Left lung (tissue), 14 donors: ENCODE measurements at places on chromosomes 2 and 18. TPM values are rescaled to one million over a fixed set of nuclear protein-coding genes. Genes with fewer than 3 reads are reported as not detected.

DNA sequence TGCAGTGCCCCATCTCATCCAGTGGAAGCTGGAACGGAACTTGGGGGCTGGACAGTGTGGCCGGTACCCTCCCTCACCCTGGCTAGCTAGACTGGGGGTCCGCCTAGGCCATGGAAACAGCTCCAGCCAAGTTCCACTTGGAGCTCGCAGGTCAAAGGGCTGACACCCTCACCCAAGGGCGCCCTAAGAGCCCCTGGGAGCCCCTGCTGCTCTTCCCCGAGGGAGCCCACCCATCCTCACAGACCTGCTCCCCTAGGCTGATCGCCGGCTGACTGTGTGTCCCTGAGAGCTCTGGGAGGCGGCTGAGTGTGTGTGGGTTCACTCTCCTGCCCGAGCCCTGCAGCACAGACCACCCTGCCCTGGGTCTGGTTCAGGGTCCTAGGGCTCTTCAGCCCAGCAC lies 118.2 kb upstream of the OTOS start:
- no peak for DNase-seq
- peaks cover 11% of the 10 kb centered on the region for H3K27me3 ChIP-seq
- H3K36me3 ChIP-seq = no peaks in the 10 kb centered on the region
- no peaks in the 10 kb centered on the region for H3K4me1 ChIP-seq

DNA sequence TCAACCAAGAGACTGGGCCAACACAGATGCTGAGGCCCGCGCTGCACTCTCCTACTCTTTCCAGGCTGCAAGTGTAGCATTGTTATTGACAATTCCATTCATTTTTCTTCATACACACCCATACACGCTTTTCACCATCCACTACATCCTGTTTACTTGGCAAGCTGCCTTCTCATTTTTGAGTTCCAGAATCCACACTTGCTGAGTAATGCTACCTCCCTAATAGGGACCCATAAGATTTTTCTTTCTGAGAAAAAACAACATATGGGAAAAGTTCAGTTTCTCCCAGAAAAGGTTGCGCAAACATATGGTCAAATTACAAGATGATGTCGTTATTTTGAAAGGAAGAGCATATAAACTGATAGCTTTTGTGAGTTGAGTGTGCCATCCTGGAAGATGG lies 3.3 kb upstream of the NETO1 start:
- peaks cover 33% of the 10 kb centered on the region for H3K27me3 ChIP-seq
- no peak for DNase-seq
- H3K27ac ChIP-seq = no peak overlapping the region
- H3K4me3 ChIP-seq = no peak overlapping the region

DNA sequence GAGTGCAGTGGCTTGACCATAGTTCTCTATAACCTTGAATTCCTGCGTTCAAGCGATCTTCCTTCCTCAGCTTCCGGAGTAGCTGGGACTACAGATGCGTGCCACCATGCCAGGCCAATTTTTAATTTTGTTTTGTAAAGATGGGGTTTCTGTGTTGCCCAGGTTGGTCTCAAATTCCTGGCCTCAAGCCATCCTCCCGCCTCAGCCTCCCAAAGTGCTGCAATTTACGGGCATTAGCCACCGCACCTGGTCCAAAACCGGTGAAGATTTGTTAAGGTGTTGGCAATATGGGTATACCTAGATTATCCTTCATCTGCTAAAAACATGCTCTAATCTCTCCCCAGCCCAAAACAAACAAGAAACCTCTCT lies 1.3 kb upstream of the EIF2AK3 start:
- no peaks in the 10 kb centered on the region for H3K36me3 ChIP-seq
- peak overlapping the region; percentile 99 for H3K27ac ChIP-seq
- DNase-seq = no peak
- H3K4me1 ChIP-seq = peaks cover 7% of the 10 kb centered on the region
- H3K27me3 ChIP-seq = no peaks in the 10 kb centered on the region
- H3K4me3 ChIP-seq = peak overlapping the region; percentile 93

DNA sequence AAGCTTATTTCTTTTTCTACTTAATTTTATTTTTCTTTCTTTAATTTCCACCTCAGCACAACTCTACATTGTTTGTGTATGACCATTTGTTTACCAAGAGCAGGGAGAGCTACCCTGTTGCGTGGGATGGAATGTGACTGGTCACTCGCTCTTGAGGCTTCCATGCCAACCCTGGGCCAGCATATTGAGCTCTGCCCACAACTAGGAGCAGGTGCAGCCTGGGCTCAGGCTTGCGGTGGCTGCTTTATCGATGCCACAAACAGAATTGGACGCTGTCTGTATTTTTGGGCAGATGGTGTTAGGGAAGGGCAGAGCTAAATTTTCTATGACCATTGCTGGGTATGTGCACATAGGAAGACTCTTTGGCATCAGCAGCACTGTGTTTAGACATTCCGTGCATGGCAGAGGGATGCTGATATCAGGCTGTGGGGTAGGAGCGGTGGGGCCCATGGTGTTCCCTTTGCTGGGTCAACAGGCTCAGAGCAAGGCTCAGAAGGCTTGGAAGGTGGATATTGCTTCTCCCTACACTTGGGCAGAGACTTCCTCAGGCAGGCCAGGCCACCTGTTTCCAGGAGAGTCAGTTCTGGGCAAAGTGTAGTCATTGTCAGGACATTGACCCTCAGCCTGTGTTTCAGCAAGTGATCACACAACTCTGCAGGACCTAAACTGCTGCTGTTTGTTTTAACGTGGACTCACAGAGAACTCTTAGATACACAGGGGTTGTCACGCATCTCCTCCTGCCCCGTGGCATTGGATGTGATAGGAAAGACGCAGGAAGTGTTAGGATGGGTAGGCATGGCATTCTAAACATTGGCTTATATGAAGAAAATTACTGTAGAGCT lies 40.2 kb downstream of the TMEM182 start:
- no peaks in the 10 kb centered on the region for H3K27me3 ChIP-seq
- peaks cover 14% of the 10 kb centered on the region for H3K36me3 ChIP-seq
- H3K4me3 ChIP-seq = no peak overlapping the region

DNA sequence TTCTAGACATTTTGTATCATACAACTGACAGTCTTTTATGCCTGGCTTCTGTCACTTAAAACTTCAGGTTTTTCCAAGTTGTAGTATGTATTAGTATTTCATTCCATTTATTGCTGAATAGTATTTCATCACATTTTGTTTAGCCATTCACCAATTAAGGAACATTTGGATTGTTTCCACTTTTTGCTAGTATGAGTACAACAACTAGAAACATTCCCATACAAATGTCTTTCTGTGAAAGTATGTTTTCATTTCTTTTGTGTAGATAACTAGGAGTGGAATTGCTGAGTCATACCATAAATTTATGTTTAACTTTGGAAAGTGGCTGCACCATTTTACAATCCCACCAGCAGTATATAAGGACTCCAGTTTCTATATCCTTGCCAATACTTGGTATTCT lies 135.9 kb downstream of the ATAD2B start:
- peaks cover 12% of the 10 kb centered on the region for H3K36me3 ChIP-seq
- H3K27me3 ChIP-seq = no peaks in the 10 kb centered on the region
- H3K4me1 ChIP-seq = peaks cover 4% of the 10 kb centered on the region
- no peak overlapping the region for H3K4me3 ChIP-seq
- no peak for DNase-seq

DNA sequence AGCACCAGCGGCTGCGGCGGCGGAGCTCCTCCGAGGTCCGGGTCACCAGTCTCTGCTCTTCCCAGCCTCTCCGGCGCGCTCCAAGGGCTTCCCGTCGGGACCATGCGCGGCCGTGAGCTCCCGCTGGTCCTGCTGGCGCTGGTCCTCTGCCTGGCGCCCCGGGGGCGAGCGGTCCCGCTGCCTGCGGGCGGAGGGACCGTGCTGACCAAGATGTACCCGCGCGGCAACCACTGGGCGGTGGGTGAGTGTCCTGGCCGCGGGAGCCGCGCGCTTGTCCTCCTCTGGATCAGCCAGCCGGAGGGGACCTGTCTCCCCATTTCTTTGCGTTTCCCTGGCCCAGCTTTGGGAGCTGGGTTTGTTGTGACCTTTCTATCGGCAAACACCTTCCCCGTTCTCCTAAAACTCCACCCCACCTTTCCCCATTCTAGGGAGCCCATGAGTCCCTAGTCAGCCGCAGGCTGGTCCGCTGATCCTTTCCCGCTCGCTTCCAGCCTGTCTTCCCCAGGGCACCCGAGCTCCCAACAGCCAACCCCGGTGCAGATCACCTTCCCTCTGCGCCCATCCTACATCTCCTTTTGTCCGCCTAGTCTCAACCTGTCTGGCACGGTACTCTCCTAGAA lies 316 bp downstream of the GRP start:
- peaks cover 69% of the 10 kb centered on the region for H3K27me3 ChIP-seq
- no peak for DNase-seq
- H3K4me1 ChIP-seq = no peaks in the 10 kb centered on the region
- no peak overlapping the region for H3K27ac ChIP-seq
- H3K36me3 ChIP-seq = no peaks in the 10 kb centered on the region
- no peak overlapping the region for H3K4me3 ChIP-seq

GRCh38 chr2:240821429-240821778 lies 1.4 kb upstream of the KIF1A start:
- no peak overlapping the region for H3K4me3 ChIP-seq
- no peak overlapping the region for H3K27ac ChIP-seq
- DNase-seq = no peak
- peaks cover 59% of the 10 kb centered on the region for H3K27me3 ChIP-seq

DNA sequence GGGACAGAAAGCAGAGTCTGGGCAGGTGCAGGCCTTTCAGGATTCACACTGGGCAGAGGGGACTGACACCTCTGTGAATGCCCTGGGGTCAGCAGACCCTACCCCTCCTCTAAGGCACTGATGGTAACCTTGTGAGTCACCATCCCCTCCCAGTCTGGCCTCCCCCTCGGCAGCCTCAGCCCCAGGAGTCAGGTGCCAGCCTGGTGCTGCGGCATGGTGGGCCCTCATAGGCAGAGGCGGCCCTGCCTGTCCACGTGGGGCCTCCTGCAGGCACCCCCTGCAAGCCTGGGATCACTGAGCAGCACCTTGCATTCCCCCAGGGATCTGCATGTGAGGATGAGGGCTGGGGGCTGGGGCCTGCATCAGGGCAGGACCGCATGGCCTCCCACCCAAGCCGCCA lies 4.8 kb upstream of the GPR17 start:
- peaks cover 67% of the 10 kb centered on the region for H3K4me1 ChIP-seq
- H3K27ac ChIP-seq = no peak overlapping the region
- H3K27me3 ChIP-seq = no peaks in the 10 kb centered on the region
- H3K36me3 ChIP-seq = no peaks in the 10 kb centered on the region
- no peak for DNase-seq
- H3K4me3 ChIP-seq = no peak overlapping the region

- DNase-seq = no peak
- H3K4me3 ChIP-seq = no peak overlapping the region
- H3K36me3 ChIP-seq = no peaks in the 10 kb centered on the region
- H3K27me3 ChIP-seq = no peaks in the 10 kb centered on the region
- H3K27ac ChIP-seq = no peak overlapping the region
Observed at GRCh38 chr2:198060277-198060676, 255.9 kb downstream of the PLCL1 start.

- no peak for DNase-seq
- no peaks in the 10 kb centered on the region for H3K27me3 ChIP-seq
- no peak overlapping the region for H3K27ac ChIP-seq
- H3K4me1 ChIP-seq = no peaks in the 10 kb centered on the region
- no peaks in the 10 kb centered on the region for H3K36me3 ChIP-seq
Observed at GRCh38 chr2:135820003-135820618, 16.9 kb downstream of the LCT start.

DNA sequence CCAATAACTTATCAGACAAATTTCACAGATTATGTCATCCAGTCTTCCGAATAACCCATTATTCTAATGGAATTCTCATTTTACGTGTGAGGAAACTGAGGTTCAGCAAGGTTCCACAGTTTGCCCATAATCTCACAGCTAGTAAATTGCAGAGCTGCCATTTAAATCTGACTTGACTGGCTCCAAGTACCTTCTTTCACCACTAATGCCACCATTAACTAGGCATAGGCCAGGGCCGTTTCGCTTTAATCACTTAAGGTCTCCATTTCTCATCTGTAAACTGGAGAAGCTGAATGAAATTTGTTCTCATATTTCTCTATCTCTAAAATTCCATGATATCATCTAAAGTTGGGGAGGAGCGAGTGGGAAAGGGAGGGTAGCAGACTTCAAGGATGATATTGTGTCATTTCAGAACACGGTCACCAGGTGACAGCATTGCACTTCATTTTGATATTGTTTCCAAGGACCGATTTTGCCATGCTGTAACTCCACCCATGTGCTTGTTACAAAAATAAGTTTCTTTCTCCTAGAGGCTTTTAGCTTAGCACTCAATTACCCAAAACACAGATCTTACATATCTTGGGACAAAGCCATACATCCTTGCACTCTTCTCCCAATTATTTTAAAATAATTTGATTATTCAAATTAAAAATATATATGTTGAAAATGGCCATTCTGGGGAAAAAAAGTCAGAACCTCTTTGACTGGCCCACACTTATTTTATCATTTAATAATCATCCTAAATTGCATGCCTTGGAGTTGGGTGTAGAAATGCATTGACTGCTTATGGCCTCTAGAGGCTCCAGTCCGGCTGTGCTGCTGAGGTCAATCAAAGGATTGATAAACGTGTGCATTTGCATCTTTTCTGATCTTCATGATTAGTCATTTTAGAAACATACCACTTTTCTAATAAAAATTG lies 123.8 kb downstream of the AKAIN1 start:
- H3K27ac ChIP-seq = no peak overlapping the region
- DNase-seq = no peak
- peaks cover 11% of the 10 kb centered on the region for H3K27me3 ChIP-seq
- H3K4me1 ChIP-seq = no peaks in the 10 kb centered on the region
- H3K4me3 ChIP-seq = no peak overlapping the region
- no peaks in the 10 kb centered on the region for H3K36me3 ChIP-seq

- no peak overlapping the region for H3K27ac ChIP-seq
- DNase-seq = no peak
- no peaks in the 10 kb centered on the region for H3K27me3 ChIP-seq
- H3K4me3 ChIP-seq = no peak overlapping the region
- H3K36me3 ChIP-seq = no peaks in the 10 kb centered on the region
- H3K4me1 ChIP-seq = no peaks in the 10 kb centered on the region
Observed at GRCh38 chr18:63148449-63149301, 170.9 kb downstream of the BCL2 start.

The CFC1B gene
- total RNA-seq = not detected

The FHOD3 gene
- total RNA-seq = 0.55 TPM

The GPR35 gene
- total RNA-seq = 6.0 TPM

The HOXD10 gene
- not detected for total RNA-seq

The EML6 gene
- total RNA-seq = 1.3 TPM

The REG3A gene
- not detected for total RNA-seq

The CYP27C1 gene
- total RNA-seq = 0.12 TPM

The OSBPL6 gene
- 5.9 TPM for total RNA-seq
